ENCODE measurements at places on chromosomes 4 and X. TPM values are rescaled to one million over a fixed set of nuclear protein-coding genes. Genes with fewer than 3 reads are reported as not detected.

GPR143 gene
- not detected for total RNA-seq

DNA sequence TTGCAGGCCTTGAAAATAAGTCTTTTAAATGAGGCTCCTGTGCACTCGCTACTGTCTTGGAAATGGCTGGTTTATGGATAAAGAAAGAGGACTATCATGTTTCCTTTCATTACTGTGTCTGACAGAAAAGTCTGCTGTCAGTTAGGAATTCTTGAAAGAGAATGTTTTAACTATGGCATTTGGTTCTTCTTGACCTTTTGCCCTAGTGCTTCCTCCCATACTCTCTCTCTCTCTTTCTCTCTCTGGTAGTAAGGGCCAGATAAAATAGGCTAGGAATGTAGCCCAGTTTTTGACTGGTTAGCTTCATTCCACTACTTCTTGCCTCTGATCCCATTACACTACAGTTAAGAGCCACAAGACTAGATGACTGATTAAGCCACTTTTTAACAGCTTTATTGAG is 29.8 kb downstream of the YY2 start:
- DNase-seq: no peak

MAGEA9B gene
- total RNA-seq: not detected

PASD1 gene
- not detected for total RNA-seq

- no peak for DNase-seq
These were observed 514.1 kb upstream of the PITX2 start for GRCh38 chr4:111136967-111137366.

H2BW2 gene
- total RNA-seq: not detected

- DNase-seq: no peak
These were observed 166.2 kb upstream of the GALNTL6 start for GRCh38 chr4:171646984-171647383.

PTCHD1 gene
- total RNA-seq: 0.59 TPM

GRCh38 chr4:157225096-157225495 is 4.6 kb downstream of the GRIA2 start:
- no peak for DNase-seq

GAGE2A gene
- not detected for total RNA-seq

- DNase-seq: no peak
These were observed 630.0 kb upstream of the TENM3 start for GRCh38 chr4:181613200-181613599.

GRCh38 chr4:35970366-35970960 is 273.9 kb downstream of the ARAP2 start:
- no peak for DNase-seq

SPOCK3 gene
- 1.5 TPM for total RNA-seq

- no peak for DNase-seq
These were observed 94.5 kb downstream of the RASGEF1B start for GRCh38 chr4:81377191-81377590.

KIAA1210 gene
- total RNA-seq: not detected

SORCS2 gene
- 44.0 TPM for total RNA-seq

- no peak for DNase-seq
These were observed 231.8 kb upstream of the AGA start for GRCh38 chr4:177673985-177674489.

DNA sequence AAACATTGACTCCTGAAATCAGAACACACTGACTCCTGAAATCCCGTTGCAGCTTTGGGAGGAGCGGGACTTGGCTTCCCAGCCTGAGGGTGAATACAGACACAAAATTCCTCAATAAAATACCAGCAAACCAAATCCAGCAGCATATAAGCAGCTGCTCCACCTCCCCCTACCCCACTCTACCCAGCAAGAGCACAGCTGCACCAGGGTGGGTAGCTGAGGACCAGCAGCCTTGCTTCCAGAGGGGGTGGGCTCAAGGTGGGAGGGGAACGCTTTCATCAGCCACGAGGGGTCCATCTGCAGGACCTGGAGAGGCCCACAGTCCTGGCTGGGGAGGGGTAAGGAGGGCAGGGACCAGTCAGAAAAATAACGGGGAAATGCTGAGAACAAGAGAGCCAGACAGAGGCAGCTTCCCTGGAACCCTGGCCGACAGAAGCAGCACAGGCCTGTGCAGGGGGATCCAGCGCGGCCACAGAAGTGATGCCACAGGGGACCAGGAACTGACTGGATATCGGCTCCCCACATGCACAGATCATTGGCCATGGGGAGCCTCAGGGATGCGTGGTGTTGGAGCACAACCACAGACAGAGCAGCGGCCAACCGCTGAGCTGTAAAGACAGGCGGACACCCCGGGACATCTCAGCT is 49.8 kb downstream of the FGFRL1 start:
- DNase-seq: no peak

DNA sequence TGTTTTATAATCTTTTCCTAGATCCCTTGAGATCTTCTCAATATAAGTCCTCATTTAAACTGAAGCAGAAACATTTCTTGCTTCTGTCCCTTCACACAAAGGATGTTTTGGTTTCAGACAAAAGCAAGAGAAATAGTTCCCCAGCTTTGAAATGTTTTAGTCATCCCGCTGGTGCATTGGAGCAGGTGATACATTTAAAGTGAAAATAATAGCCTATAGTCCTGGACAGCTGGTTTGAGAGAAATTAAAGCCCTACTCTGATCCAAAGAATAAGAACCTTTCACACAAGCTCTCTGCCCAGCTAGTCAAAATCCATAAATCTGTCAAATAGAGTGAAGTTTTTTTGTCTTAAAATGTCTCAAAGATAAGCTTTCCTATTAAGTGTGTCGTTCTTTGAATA is 79.4 kb downstream of the LUZP4 start:
- DNase-seq: no peak

DNA sequence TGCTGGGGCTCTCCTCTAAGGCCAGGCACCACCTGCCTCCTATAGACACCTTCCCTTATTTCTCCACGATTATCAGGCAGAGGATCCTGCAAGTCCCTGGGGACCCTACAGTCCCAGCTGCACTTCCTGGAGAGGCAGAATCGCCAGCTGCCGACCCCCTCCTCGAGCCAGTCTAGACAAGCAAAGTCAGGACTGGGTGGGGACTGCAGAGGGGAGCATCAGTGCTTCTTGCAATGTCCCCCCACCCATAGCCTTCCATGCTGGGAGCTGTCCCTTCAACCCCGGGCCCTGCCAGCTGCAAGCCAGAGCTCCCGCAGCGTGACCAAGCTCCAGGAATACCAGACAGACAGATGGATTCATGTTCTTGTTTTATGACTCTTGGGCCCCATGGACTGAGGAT is 1.4 kb upstream of the CRMP1 start:
- no peak for DNase-seq

GRCh38 chr4:111510535-111510934 is 634.7 kb upstream of the FAM241A start:
- no peak for DNase-seq

DNA sequence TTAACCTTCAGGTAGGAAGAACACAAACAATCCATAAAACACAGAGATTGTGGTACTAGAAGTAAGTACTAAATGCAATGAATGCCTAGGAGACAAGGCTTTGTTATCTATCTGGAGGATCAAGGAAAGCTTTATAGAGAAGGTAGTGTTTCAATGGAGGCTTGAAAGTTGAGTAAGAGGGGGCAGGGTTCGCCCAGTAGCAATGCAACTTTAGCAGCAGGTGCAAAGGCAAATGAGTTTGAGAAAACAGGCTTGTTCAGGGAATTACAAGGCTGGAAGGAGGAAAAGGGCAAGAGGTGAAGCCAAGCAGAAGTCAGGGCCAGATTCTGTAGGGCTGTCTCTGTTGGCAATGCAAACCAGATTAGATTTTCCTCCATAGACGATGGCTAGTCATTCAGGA is 35.5 kb upstream of the AMELX start:
- DNase-seq: no peak

PRKG2 gene
- total RNA-seq: 1.2 TPM

ADH1B gene
- total RNA-seq: 1,271 TPM

- DNase-seq: no peak
These were observed 539.1 kb upstream of the MAGEB18 start for GRCh38 chrX:25599061-25599460.

DNA sequence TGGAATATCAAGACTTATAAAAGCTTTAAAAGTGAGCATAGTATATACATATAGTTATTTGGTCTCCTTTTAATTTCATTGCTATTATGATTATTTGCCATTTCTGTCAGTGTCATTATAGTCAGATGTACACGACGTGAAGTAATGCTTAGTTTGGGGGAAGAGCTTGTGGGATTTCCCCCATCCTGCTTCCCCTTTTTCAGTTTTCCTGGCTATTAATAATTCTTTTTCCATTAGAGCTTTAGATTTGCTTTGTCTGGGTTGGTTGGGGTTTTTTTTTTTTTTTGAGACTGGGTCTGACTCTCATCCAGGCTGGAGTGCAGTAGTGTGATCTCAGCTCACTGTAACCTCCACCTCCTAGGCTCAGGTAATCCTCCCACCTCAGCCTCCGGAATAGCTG is 5.4 kb downstream of the ABCE1 start:
- no peak for DNase-seq

DNA sequence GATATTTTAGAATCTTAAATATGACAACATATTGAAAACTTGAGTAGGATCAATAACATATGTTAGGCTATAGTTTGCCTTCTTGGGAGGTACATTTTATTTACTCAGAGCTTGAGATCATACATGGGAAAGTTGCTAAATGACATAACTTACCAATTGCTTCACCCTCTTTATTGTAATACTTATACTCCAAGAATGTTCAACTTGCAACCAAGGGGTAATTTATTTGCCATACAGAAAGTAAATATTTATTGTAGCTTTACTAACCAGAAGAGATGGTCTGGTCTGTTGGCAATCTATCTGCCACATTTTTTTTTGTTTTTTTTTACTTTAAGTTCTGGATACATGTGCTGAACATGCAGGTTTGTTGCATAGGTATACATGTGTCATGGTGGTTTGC is 426.6 kb downstream of the ARHGAP24 start:
- no peak for DNase-seq

- no peak for DNase-seq
These were observed 141.0 kb downstream of the TSPAN5 start for GRCh38 chr4:98517218-98518021.

RBMXL3 gene
- total RNA-seq: not detected

DNA sequence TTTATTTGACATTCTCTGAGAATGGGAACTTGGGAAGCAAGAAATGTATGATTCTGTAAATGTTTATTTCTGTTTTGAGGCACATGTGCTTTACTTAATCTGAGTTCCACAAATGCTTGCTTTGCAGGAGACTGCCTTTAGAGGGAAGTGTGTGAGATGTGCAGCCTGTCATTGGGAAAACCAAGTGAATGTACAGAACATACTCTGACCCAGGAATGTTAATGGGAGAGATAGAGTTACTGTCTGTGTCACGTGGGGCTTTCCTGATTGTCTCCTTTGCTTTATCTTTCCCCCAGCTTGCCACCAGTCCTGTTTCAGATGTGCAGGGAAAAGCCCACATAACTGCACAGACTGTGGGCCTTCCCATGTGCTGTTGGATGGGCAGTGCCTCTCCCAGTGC is 218.6 kb upstream of the ANXA3 start:
- no peak for DNase-seq

MOB1B gene
- total RNA-seq: 12.7 TPM

- no peak for DNase-seq
These were observed 4.0 kb downstream of the COL25A1 start for GRCh38 chr4:109298279-109299010.

GRCh38 chr4:16819652-16820051 is 78.8 kb downstream of the LDB2 start:
- DNase-seq: no peak

DIPK2B gene
- 25.3 TPM for total RNA-seq

DNA sequence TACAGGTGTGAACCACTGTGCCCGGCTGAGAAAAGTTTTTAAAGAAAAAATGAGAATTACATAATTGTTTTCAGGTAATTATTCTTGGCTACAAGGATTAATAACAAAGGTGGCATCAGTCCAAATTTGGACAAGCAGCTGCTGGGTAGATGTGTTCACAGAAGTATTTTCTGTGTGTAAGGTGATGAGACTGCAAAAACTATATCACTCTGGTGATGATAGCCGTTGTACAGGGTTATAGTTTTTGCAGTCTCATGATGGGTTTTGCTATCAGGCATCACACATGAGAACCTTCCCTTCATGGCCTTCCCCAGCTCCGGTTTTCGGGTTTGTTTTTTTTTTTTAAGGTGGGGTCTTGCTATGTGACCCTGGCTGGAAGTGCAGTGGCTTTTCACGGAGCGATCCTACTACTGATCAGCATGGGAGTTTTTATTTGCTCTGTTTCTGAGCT is 5.1 kb upstream of the SLC10A3 start:
- DNase-seq: no peak

- no peak for DNase-seq
These were observed 138.5 kb downstream of the GRIA3 start for GRCh38 chrX:123322536-123322935.

DNA sequence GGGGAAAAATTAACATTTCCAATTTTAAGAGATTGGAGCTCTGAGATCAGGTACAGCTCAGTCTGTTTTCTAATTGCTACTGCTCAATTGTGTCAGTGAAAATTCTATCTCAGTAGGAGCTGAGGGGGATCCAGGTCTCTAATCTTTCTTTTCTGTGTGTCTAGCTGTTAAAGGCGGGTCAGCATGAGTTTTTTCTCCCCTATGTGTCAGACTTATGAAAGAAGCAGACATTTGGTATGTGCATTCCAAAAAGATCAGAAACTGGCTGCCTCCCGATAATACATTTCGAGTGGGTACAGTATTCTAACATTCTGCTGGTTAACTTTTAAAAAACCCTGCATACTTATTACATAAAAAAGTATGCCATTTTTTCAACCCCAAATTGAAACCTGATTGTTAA is 72.4 kb downstream of the PCDH7 start:
- no peak for DNase-seq

GRCh38 chr4:4735136-4735750 is 124.2 kb upstream of the MSX1 start:
- DNase-seq: no peak

DNA sequence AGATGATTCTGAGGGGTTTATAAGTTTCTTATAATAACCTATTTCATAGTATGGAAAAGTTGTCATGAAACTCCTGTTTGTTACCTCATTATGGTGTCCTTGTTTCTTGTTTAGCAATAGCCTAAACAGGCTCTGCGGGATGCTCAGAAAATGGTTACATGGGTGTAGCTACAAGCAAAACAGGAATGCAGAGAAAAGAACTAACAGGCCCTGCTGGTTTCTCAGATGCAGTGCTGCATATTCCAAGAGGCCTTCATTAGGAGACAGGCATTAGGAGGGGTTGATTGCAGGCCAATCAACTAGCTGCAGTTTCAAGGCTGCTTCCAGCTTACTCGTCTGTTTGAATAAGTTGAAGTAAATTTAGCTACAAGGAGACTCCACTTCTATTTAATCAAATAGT is 37.6 kb upstream of the HPGD start:
- DNase-seq: no peak

TBX22 gene
- not detected for total RNA-seq

DNA sequence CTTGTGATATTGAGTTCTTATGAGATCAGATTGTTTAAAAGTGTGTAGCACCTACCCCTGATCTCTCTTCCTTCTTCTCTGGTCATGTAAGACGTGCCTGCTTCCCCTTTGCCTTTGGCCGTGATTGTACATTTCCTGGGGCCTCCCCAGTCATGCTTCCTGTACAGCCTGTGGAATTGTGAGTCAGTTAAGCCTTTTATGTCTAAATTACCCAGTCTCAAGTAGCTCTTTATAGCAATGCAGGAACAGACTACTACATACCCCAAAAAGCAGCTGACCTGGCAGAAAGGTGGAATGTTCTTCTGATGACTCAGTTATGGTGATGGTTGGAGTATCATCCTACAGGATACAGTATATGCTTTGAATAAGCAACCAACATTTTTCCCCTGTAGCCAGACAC is 11.4 kb upstream of the MCUB start:
- no peak for DNase-seq

ARMCX1 gene
- total RNA-seq: 34.3 TPM
